ENCODE measurements at places on chromosomes 5 and 9.
A peak's percentile ranks its signal among the peaks of the same experiment; 100 is the strongest.

DNA sequence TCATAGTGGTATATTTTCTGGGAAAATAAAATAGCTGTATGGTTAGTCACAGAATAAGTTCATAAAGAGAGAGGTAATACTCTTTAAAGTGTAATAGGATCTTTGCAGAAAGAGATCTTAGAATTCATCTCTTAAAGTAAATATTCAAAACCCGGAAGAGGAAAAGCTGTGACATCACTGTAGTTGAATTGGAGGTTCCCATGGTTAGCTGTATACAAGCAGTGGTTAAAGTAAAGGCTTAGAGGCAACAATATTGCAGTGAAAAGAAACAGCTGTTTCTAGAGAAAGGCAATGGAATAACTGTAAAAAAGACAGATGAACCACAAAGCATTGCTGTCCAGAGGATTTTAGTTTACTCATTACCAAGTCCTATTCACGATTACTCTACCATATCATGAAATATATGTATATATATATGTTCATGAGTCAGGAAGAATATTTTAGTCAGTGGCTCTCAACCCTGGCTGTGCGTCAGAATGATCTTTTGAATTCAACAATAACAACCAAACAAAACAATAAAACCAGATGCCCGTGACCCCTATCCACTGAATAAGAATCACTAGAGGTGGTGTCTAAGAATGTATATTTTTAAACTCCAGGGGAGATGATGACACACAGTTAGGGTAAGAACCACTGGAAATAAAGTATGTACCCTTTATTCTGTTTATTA, 4.7 kb downstream of the ERCC6L2 start:
- DNase-seq: no peak

DNA sequence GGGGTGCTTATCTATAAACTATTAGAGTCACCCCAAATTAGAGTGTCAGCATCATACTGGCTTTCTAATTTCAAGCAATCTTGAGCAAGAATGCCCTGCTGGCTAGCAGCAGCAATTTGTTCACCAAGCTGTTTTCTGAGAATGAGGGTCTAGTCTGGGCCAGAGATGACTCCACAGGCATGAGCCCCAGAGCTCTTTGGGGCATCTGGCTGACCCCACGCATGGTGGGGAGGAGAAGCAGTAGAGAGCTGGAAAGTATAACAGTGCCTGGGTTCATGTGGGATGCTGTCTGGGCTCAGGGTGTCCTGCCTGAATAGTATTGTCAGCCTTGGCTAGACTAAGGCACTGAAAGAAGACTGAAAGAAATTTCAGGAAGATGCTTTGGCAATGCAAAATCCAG, 64.9 kb downstream of the C6 start:
- DNase-seq: no peak

GRCh38 chr9:109419531-109419930, 78.6 kb downstream of the PTPN3 start:
- DNase-seq: no peak

GRCh38 chr9:89598926-89599325, 5.9 kb upstream of the GADD45G start:
- DNase-seq: no peak

- DNase-seq: no peak
Observed at GRCh38 chr5:57137401-57137800, 36.5 kb upstream of the GPBP1 start.

- DNase-seq: no peak
Observed at GRCh38 chr9:3497401-3497800, 28.4 kb downstream of the RFX3 start.

GRCh38 chr5:30357371-30357770, 836.1 kb upstream of the CDH6 start:
- no peak for DNase-seq

DNA sequence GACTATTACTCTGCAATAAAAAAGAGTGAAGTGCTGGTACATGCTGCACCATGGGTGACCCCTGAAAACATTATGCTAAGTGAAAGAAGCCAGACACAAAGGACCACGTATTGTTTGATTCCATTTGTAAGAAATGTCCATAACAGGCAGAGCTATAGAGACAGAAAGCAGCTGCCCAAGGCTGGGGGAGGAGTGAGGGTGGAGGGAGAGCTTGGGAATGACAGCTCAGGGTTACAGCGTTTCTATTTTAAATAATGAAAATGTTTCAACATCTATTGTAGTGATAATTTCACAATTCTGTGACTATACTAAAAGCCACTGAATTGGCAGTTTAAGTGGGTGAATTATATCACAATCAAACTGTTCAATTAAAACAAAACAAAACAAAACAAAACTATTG, 81.7 kb downstream of the MYO10 start:
- DNase-seq: no peak

- DNase-seq: no peak
Observed at GRCh38 chr5:158423623-158424200, 564.8 kb upstream of the CLINT1 start.

GRCh38 chr5:52859628-52860027, 71.9 kb downstream of the ITGA1 start:
- no peak for DNase-seq

GRCh38 chr5:141839015-141839513, 39.1 kb downstream of the PCDH1 start:
- DNase-seq: no peak

DNA sequence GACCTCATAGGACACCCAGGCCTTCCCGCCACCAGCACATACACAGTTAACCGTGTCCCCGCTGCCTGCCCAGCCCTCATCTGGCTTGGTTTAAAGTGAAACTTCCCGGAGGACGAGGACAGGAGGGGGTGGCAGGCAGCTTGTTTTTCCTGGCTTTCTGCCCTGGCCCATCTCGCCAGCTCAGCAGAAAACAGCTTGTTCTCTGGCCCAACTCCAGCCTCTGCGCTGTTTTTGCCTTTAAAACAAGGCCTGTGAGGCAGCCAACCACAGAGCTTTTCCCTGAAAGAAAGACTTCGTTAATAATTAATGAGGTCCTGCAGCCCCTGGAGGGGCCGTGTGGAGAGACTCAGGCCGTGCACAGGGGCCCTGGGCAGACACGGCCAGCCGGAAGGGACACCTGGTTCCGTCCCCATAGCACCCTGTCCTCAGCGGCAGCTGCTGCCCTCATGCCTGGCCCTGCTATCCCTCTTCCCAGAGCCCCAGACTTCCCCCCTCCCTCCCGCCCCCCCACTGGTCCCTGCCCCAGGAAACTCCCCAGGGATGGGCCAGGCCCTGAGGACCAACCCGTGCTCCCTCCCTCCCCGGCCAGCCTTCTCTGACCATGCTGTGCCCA, 108.7 kb downstream of the RXRA start:
- DNase-seq: no peak

GRCh38 chr5:73351593-73351992, 97.0 kb downstream of the FOXD1 start:
- DNase-seq: no peak

GRCh38 chr5:42927730-42928129, 112.4 kb downstream of the ANXA2R start:
- no peak for DNase-seq

GRCh38 chr5:134524272-134524825, 1.1 kb upstream of the JADE2 start:
- peak; percentile 58 for DNase-seq

GRCh38 chr5:79454043-79454442, 59.9 kb downstream of the HOMER1 start:
- DNase-seq: no peak

DNA sequence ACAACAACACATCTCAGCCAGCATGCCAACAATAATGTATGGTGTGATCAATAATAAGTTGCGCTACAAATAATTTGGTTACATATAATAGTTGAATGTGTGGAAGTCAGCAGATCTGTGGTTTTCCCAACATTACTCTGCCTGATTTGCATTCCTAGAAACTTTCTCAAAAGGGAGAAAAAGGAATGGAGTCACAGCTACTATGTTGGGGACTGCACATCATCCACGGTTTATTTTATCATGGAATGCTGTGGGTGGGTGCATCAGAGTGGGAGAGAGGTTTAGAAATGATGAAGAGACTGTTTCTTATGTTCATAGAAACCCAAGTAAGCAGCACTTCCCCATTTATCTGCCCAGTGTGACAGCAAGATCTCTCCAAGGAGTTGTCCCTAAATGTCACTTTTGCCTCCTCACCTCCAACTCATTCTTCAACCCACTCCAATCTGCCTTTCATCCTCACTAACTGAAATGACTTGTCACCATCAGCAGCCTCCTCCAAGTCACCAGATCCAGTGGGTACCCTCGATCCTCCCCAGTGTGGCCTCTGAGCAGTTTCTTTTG, 2.8 kb upstream of the SPOCK1 start:
- no peak for DNase-seq

GRCh38 chr5:98330871-98331270, 442.6 kb upstream of the RGMB start:
- no peak for DNase-seq

DNA sequence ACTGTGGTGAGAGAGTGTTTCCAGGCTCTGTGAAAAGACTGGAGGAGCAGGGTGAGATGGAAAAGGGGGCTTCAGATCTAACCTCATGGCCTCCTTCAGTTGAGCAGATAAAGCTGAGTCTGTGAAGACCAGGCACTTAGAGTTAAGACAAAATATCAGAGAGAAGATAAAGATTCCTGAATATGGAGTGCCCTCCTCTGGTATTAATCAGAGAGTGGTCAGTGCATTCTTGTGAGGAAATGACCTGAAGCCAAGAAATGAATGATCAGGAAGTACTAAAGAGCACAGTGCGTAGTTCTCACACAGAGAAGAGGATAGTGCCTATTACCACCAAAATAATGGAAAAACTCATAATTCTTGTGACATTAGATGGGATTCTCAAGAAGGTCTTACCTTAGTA, 1417.0 kb upstream of the ACO1 start:
- no peak for DNase-seq

DNA sequence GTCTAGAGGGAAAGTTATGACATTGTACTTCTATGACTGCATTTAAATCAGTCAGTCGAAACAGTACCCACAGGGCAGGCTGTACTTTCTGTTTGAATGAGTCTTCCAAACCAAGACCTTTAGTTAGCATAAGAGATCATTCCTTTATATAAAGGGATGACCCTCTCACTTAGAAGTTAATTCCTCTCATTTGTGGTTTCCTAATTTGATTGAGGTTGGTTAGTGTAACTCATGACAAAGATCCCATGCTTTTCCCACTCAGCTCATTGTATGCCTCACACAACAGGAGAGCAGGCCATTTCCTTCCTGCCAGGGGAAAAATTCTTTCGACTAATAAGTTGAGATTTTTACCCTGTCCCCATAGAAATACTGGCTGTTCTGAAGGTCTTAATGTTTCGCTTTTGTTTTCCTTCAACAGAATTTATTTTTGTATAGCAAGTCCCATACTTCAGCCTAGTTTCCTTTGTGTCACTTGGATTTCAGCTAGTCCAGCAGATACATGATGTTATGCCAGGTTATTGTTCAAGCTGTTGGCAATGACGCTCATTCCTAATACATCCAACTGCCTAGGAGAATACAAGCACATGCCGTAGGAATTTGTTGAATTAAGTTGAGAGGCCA, 500.7 kb downstream of the SPATA31D1 start:
- DNase-seq: no peak

GRCh38 chr9:97594381-97594921, 38.7 kb downstream of the TSTD2 start:
- no peak for DNase-seq

DNA sequence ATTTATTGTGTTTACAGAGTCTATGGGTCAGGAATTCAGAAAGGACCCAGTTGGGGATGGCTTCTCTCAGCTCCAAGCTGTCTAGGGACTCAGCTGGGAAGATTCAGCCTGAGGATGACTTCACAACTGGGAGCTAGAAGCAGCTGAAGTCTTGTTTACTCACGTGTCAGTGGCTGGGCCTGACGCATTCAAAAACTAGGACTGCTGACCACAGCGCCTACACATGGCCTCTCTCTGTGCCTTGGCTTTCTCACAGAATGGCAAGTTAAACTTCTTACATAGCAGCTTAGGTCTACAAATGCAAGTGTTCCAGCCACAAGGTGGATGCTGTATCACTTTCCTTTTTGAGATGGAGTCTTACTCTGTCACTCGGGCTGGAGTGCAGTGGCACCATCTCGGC, 16.3 kb upstream of the PPP2CA start:
- DNase-seq: no peak

DNA sequence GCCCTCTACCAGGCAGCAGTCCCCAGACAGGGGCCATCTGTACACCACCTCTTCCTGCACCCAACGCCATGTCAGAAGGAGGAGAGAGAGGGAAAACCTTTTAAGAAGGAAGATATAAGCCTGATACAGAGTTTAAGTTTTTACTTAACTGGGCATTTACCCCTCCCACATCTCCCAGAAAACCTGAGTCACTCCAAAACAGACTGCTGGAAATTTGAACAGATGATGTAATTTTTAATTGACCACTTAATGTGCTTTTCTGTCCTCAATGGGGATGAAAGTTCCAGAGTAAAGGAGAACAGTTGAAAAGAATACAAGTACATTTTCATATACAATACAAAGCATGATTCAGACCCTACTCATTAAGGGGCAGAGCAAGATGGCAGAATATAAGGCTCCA, 63.9 kb downstream of the TTC39B start:
- no peak for DNase-seq

GRCh38 chr9:70389188-70389587, 25.3 kb downstream of the KLF9 start:
- no peak for DNase-seq

GRCh38 chr5:88322785-88323184, 54.1 kb upstream of the TMEM161B start:
- no peak for DNase-seq

DNA sequence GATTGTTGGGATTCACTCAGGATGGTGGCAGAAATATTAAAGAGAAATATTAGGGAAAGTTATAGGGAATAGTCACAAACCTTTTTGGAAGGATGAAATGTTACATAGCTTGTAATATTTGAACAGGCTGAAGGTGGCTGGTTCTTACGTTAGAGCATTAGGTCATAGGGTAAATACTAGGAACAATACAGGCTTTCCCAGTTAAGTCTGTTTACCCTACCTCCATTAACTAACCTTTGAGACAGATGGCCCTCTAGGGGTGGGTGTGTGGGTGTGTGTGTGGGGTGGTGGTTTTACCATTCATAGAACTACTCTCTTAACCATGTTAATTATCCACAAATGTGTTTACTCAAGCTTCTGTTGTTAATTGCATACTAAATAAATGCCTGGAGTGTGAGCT, 94.3 kb upstream of the STK32A start:
- DNase-seq: no peak

GRCh38 chr5:42230839-42231238, 192.4 kb upstream of the GHR start:
- DNase-seq: no peak

GRCh38 chr5:63768221-63768620, 194.0 kb downstream of the HTR1A start:
- DNase-seq: no peak

All from T-helper 22 cell (primary cell).